CD8-positive, alpha-beta memory T cell (primary cell): ENCODE measurements at places on chromosomes 6 and 20.
A peak's percentile ranks its signal among the peaks of the same experiment; 100 is the strongest.

DNA sequence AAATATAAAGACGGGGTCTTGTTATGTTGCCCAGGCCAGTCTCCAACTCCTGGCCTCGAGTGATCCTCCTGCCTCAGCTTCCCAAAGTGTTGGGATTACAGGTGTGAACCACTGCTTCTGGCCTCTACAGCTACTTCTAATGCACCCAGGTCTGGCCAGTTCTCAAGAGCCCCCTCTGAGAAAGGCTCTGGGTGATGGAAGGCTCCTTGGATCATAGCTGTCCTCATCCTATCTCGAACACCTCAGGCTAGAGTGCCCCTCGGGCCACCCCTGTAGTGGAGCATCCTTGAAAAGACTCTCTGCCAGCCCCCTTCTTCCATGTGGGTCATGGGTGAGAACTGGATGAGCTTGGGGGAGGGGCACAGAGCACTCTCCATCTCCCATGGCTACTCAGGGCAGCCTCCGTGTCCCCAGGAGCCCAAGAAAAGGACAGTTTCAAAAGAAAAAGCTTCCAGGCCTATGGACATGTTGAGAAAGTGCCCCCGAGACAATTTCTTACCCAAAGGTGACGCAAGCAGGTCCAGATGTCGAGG, 714 bp upstream of the MYLK2 start:
- no peak overlapping the region for H3K27ac ChIP-seq

DNA sequence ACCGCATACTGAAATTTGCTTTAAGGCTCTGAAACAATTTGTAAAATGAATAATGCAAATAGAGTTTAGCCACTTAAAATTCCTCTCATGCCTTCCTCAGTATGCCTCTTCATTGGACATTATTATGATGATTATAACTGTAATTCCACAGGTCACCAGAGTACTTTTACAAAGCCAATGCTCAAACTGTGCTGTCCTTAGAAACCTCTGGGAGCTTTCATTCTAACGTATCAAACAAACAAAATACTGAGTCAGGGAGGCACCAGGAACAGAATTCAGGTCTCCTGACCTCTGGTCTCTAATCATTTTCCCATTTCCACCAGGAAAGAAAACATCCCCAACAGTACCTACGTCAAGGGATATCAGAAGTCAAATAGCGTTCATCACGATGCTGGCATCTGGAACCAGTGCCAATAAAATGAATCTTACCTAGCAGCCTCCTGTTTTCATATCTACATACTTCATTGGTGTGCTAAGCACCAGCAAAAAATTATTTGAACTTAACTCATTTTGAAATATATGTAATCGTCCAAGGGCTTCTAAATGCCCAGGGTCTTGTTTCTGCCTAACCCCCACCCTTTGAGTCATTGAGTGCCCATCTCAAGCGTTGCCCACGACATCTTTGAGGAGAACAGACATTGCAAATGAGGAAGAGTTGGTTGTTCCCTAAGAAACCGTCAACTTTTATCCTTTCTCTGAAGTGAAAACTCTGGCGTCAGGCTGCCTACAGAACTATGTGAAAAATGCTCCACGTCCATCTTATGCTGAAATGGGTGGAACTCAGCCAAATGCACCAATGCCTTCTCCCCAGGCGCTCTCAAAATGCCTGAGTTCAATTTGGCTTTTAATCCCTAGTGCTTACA, 37.9 kb downstream of the NEDD9 start:
- H3K4me3 ChIP-seq: no peak overlapping the region
- peaks cover 10% of the 10 kb centered on the region for H3K4me1 ChIP-seq
- no peaks in the 10 kb centered on the region for H3K27me3 ChIP-seq

DNA sequence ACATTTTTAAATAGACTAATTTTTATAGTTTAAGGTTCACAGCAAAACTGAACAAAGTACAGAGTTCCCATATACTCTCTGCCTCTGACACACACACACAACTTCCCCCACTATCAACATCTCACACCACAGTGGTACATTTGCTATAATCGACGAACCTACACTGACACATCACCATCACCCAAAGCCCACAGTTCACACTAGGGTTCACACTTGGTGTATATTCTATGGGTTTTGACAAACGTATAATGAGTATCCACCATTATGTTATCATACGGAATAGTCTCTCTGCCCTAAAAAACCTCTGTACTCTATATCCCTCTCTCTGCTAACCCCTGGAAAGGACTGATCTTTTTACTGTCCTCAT, 15.6 kb downstream of the TMEM30A start:
- no peak overlapping the region for H3K27ac ChIP-seq
- H3K27me3 ChIP-seq: no peaks in the 10 kb centered on the region
- H3K4me3 ChIP-seq: no peak overlapping the region
- H3K4me1 ChIP-seq: peaks cover 12% of the 10 kb centered on the region
- H3K36me3 ChIP-seq: no peaks in the 10 kb centered on the region

GRCh38 chr6:116580198-116580597, 8.9 kb downstream of the RWDD1 start:
- no peaks in the 10 kb centered on the region for H3K27me3 ChIP-seq
- no peak overlapping the region for H3K4me3 ChIP-seq
- H3K36me3 ChIP-seq: peaks cover 4% of the 10 kb centered on the region

- no peaks in the 10 kb centered on the region for H3K4me1 ChIP-seq
- H3K27me3 ChIP-seq: peaks cover 10% of the 10 kb centered on the region
- no peak for DNase-seq
Measured at GRCh38 chr20:21435576-21435975, 38.2 kb upstream of the NKX2-4 start.

- no peaks in the 10 kb centered on the region for H3K36me3 ChIP-seq
- no peak overlapping the region for H3K27ac ChIP-seq
- H3K27me3 ChIP-seq: no peaks in the 10 kb centered on the region
- H3K4me3 ChIP-seq: peak overlapping the region; percentile 58
Measured at GRCh38 chr6:122322824-122323223, 76.6 kb upstream of the HSF2 start.

GRCh38 chr20:60752741-60753420, 499.2 kb upstream of the CDH4 start:
- H3K36me3 ChIP-seq: no peaks in the 10 kb centered on the region
- no peaks in the 10 kb centered on the region for H3K27me3 ChIP-seq
- no peak for DNase-seq
- H3K4me3 ChIP-seq: no peak overlapping the region
- H3K27ac ChIP-seq: no peak overlapping the region
- H3K4me1 ChIP-seq: no peaks in the 10 kb centered on the region

DNA sequence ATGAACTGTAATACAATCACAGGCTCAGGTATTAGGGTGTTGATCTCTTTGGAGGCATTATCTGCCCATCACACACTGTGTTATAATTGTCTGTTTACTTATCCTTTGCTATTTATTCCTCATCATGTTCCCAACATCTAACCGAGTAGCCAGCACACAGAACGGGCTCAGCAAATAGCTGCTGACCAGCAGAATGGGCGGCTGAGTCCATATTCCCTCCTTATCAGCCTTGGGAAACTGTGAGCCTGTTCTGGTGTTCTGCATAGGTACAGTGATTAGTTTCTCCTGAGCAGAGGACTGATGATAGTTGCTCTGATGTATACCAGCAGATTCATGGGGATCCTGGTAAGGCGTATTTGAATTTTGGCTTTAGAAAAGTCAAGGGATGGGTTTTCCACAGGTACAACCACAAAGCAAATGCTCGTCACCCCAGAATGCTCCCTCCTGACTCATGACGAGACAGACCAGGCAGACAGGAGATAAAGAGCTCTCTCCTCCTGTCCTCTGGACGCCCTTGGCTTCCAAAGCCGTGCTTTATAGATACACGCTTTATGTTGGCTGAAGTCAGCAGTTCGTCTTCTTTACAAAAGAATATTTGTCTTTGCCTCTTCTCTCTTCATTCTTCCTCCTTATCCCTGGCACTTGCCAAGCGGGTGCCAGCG, 166.7 kb downstream of the TTLL2 start:
- H3K27me3 ChIP-seq: no peaks in the 10 kb centered on the region
- no peak overlapping the region for H3K4me3 ChIP-seq
- no peak overlapping the region for H3K27ac ChIP-seq

GRCh38 chr6:11036977-11037430, 7.1 kb downstream of the ELOVL2 start:
- H3K27ac ChIP-seq: no peak overlapping the region
- no peaks in the 10 kb centered on the region for H3K36me3 ChIP-seq
- no peaks in the 10 kb centered on the region for H3K4me1 ChIP-seq
- DNase-seq: no peak

DNA sequence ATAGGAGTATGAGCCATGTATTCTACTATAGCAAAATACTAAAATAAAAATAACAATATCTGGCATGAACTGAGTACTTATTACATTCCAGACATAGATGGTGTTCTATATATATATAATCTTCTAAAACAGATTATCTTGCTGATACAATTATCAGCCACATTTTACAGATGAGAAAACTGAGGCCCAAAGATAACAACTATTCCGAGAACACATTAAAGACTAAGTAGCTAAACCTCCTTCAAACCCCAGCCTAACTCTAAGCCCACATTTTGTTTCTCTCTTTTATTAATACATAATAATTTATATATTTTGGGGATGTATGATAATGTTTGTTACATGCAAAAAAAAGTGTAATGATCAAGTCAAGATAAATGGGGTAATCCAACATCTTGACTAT, 98.7 kb upstream of the RUNX2 start:
- H3K27me3 ChIP-seq: no peaks in the 10 kb centered on the region
- no peak overlapping the region for H3K27ac ChIP-seq
- no peak overlapping the region for H3K4me3 ChIP-seq
- H3K36me3 ChIP-seq: no peaks in the 10 kb centered on the region
- no peak for DNase-seq
- no peaks in the 10 kb centered on the region for H3K4me1 ChIP-seq

GRCh38 chr6:105402090-105402938, 568 bp downstream of the PREP start:
- H3K4me3 ChIP-seq: peak overlapping the region; percentile 66
- H3K4me1 ChIP-seq: peaks cover 47% of the 10 kb centered on the region
- peak overlapping the region; percentile 38 for H3K27ac ChIP-seq
- no peaks in the 10 kb centered on the region for H3K27me3 ChIP-seq
- DNase-seq: peak; percentile 26

GRCh38 chr6:130944486-130944885, 117.3 kb downstream of the SMLR1 start:
- H3K27me3 ChIP-seq: no peaks in the 10 kb centered on the region
- H3K4me3 ChIP-seq: no peak overlapping the region
- no peak for DNase-seq
- H3K36me3 ChIP-seq: no peaks in the 10 kb centered on the region
- no peak overlapping the region for H3K27ac ChIP-seq
- no peaks in the 10 kb centered on the region for H3K4me1 ChIP-seq

DNA sequence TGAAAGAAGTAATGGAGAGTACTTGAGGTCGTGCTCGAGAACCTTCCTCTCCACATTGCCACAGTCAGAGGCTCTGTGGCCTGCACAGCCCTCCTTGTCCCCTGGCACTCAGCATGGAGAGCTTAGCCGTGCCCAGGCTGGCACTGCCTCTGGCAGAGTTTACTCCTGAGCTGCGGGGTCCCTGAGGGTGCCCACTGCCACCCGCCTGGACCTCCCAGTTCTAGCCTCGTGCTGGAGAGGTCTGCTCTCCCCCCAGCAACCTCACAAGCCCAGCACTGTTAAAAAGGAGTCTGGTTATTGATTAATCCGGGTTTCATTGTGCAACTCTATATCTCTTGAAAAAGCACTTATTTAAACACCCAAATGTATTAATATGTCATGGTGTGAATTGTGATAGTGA, 226.8 kb downstream of the TMEM242 start:
- no peaks in the 10 kb centered on the region for H3K27me3 ChIP-seq
- H3K4me1 ChIP-seq: peaks cover 25% of the 10 kb centered on the region
- H3K36me3 ChIP-seq: no peaks in the 10 kb centered on the region

DNA sequence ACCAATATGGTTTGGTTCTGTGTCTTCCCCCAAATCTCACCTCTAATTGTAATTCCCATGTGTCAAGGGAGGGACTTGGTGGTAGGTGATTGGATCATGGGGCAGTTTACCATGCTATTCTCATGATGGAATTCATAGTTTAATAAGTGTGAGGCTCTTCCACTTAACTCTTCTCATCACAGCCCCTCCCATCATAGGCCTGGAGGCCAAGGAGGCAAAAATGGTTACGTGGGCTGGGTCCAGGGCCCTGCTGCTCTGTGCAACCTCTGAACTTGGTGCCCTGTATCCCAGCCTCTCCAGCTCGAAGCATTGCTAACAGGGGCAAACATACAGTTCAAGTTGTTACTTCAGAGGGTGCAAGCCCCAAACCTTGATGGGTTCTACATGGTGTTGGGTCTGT, 232.7 kb downstream of the ADGRG6 start:
- no peaks in the 10 kb centered on the region for H3K27me3 ChIP-seq
- DNase-seq: no peak
- no peaks in the 10 kb centered on the region for H3K36me3 ChIP-seq
- H3K27ac ChIP-seq: no peak overlapping the region
- H3K4me3 ChIP-seq: no peak overlapping the region
- no peaks in the 10 kb centered on the region for H3K4me1 ChIP-seq

GRCh38 chr6:45728674-45729073, 287.0 kb downstream of the CLIC5 start:
- no peaks in the 10 kb centered on the region for H3K36me3 ChIP-seq
- H3K27ac ChIP-seq: no peak overlapping the region
- no peaks in the 10 kb centered on the region for H3K4me1 ChIP-seq
- no peaks in the 10 kb centered on the region for H3K27me3 ChIP-seq

DNA sequence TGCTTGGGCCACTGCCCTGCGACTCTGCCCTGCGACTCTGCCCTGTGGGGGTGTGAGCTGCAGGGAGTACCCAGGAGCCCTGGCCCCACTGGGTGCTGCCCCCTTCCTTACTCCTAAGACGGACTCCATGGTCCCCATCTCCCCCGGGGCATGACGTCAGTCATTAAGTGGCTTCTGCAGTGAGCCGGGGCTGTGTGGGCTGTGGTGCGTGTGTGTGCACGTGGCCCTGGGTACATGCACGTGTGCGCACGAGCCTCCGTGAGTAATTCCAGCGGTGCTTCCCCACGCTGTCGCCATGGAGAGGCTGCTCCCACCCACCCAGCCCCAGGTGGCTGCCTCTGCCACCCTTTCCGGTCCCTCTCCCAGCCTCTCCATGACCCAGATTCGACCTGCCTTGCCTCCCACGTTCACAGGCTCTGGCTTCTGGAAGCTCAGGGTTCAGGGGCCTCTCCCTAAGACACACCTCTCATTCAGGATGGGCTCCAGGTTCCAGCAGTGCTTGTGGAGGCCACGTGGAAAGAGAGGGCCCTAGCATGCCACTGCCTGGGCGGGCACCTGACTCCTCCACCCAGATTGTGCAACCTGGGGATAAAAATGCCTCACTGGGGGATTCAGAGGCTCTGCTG, 88.3 kb downstream of the DLGAP4 start:
- no peaks in the 10 kb centered on the region for H3K36me3 ChIP-seq
- H3K27me3 ChIP-seq: no peaks in the 10 kb centered on the region
- no peak overlapping the region for H3K4me3 ChIP-seq
- no peaks in the 10 kb centered on the region for H3K4me1 ChIP-seq
- no peak overlapping the region for H3K27ac ChIP-seq
